Activated T-cell treated with anti-CD3 and anti-CD28 coated beads for 48 hours (primary cell): ENCODE measurements at places on chromosomes 11 and 22.

DNA sequence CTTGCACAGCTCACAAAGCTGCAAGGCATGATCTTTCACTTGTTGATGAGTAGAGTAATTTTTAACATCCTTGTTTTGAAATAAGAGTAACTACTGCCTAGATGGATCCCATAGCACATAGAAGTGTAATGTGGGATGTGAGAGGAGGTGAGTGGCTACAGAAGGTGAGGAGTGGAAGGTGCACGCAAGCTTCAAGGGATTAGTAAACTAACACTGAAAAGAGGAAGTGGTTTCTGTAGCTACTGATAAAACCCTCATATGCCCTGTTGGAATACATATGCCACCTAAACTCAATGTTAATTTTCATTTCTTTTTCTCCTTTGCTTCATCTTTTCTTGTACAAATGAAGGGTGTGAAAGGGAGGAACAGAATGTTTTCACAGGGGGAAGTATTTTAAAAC, 22.0 kb upstream of the CTSC start:
- no peak for DNase-seq

DNA sequence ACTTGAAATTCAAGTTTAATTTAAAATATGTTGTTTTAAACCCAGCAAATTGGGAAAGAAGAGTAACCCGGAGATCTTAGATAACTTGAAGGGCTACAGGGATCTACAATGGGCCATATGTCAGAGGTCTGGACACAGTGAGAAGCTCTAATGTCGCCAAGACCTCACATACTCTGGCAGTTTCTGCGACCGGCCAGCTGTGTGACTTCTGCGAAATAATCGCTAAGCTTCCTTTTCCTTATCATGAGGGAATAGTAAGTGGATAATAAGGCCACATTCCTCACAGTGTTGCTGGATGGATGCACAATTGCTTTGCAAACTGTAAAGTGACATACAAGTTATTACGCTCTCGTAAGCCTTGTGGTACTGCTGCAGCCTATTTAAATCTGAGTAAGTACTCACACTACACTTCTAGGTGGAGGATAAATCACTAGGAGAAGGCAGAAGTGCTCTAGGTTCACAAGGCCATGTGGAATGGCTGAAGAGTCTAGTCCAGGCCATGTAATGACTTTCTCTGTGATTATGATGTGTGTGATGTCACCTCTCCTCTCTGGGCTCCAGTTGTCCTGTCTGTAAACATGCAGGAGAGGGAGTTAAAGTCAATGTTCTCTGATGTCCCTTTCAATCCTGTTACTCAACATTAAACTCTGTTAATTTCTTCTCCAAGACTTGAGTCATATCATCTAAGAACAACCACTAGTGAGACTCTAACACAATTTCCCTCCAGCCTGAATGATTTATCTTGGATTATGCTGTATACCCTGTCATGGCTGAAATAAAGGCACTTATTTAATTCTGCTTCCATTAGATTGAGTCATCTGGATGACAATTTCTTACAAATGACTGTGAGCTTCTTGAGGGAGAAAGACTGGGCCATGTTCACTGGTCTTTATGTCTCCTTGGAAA, 192.6 kb upstream of the NARS2 start:
- DNase-seq, result no peak

- DNase-seq, result peak; percentile 32
Observed at GRCh38 chr11:45180848-45181192, 34.4 kb downstream of the PRDM11 start.

DNA sequence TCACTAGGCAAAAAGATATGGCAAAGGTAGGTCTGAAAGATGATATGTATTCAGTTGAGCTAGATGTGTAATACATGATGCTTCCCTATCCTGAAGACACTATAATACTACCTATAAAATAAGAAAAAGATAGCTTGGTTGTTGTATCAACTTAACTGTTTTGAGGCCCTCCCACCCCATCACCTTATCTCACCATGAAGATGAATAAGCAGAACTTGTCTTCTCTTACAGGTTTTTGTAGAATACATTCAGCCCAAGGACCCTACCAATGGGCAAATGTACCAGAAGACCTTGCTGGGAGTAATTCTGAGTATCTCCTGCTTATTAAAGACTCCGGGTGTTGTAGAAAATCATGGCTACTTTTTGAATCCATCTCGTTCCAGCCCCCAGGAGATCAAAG, 13.9 kb downstream of the UBE4A start:
- DNase-seq, result no peak

DNA sequence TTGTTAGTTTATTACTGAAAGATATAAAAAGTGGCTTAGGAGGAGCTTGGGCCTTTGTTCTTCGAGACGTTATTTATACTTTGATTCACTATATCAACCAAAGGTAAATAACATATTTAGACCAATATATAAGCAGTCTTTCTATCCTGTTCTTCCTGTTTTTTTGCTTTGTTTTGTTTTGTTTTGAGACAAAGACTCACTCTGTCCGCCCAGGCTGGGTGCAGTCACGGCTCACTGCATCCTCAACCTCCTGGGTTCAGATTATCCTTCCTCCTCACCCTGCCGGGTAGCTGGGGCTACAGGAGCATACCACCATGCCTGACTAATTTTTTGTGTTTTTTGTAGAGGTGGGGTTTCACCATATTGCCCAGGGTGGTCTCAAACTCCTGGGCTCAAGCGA, 66.8 kb downstream of the ATM start:
- no peak for DNase-seq

GRCh38 chr22:25714739-25715138, 27.2 kb upstream of the MYO18B start:
- DNase-seq, result no peak

DNA sequence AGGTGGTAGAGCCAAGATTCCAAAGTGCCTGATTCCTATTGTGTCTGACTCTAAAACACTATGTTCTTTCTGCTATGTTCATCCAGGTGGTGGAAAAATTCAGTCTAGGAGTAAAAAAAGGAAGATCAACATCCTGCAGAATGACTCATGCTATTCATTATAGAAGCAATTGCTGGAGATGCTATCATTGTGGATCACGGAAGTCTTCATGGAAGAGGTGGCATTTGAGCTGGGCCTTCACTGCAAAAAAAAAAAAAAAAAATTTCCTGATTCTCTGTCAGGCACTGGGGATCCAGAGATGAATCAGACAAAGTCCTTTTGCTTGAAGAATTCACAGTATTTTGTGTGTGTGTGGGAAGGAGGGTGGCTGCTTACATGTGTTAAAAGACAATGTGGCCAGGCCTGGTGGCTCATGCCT, 1.4 kb upstream of the UVRAG start:
- DNase-seq, result no peak

DNA sequence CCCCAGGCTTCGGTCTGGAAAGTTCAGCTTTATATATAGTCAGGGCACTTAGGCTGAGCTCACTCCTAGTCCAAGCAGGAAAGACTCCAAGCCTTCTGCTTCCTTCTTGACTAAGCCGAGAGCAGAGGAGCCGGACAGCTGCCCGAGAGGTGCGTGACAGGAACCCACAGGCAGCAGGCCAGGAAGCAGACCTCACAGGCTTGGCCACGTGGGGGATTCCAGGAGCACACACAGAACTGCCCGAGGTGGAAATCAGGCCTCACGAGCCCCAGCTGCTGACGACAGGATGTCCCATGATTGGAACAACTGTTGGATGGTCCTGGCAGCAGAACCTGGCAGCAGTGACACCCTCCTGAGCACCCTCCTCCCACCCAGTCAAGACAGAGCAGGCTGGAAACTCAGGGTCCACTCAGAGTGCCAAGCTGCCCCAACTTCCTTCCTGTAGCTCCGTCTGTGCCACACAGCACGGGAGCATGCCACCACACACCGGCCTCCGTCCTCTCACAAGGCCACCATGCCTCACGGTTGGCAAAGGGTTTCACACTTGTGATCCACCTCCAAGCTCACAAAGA, 5.4 kb downstream of the PLA2G6 start:
- DNase-seq, result no peak

DNA sequence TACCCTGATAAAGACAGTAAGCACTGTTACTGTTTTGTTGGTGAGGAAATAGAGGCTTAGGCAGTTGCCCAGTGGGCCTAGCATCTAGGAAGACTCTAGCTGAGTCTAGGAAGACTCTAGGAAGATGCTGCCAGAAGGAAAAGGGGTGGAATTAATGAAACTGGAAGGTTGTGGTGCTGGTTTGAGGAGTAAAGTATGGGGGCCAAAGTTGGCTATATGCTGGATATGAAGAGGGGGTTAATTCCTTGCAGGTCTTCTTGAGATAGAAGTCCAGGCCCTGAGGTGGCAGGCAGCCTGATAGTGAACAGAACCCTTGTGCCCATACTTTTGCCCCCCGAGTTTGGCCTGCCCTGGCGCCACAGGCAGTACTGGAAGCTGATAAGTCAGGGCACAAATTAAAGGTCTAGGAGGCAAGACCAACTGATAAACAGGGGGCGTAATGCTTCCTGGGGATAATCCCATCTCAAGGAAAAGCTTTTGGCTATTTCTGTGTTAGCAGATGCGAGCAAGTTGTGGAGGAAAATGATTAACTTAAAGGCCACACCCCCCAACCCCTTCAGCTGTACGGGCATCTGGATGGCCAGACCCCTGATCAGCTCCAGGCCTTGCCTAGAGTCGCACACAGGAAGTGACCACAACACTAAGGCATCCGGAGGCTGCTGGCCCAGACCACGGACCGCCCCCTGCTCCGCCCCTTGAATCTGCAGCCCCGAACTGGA, 3.1 kb downstream of the ILK start:
- peak; percentile 55 for DNase-seq
